ENCODE measurements at places on chromosomes 4 and X.
A peak's percentile ranks its signal among the peaks of the same experiment; 100 is the strongest.

DNA sequence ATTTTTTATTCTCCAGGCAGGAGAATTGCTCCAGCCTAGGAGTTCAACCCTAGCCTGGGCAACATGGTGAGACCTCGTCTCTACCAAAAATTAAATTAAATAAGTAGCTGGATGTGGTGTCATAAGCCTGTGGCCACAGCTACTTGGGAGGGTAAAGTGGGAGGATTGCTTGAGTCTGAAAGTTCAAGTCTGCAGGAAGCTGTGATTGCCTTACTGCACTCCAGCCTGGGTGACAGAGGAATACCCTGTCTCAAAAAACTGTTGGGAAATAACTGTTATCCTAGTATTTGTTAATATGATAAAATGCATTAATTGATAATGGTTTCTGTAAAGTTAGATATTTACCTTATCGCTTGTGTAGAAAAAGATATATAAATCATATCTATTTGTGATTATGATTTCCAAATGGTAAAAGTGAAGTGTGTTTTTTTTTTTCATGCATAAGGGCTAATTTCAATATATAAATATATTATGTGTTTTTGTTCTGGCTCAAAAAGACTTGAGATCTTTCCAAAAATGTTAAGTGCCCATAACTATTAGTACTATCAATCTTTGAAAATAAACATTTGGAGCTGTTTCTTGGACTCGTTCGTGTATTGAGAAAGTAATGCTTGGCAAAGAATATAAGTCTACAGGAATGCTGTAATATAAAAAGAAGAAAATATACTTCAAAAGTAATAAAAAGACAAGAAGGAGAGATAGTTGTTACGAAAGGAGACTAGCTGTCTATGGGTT, 396.6 kb downstream of the ADGRL3 start:
- no peak for DNase-seq
- no peak overlapping the region for H3K27ac ChIP-seq
- no peak overlapping the region for H3K4me3 ChIP-seq
- no peaks in the 10 kb centered on the region for H3K27me3 ChIP-seq

GRCh38 chrX:110001740-110002299, 1.1 kb upstream of the TMEM164 start:
- DNase-seq, result no peak
- peak overlapping the region; percentile 92 for H3K4me3 ChIP-seq
- no peaks in the 10 kb centered on the region for H3K36me3 ChIP-seq
- H3K27me3 ChIP-seq, result no peaks in the 10 kb centered on the region
- peaks cover 31% of the 10 kb centered on the region for H3K4me1 ChIP-seq

DNA sequence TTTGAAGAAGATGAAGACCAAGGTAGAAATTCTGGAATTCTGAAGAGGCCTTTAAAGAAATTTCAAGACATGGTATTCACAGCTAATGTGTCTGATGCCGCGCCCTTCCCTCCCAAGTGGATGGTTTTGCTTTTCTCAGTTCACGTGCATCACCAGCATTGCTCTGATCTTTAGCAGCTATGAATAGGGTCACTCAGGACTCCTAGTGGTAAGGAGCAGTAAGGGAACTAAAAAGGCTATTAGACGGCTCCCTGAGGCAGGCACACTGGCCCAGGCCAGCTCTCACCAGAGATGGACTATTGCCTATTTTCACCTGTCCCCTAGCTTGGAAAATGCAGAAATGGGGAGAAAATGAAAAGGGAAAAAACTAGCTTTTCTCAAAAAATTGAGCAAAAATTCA, 447.5 kb upstream of the RASGEF1B start:
- no peaks in the 10 kb centered on the region for H3K36me3 ChIP-seq
- no peaks in the 10 kb centered on the region for H3K4me1 ChIP-seq
- no peak overlapping the region for H3K27ac ChIP-seq
- DNase-seq, result peak; percentile 22
- H3K27me3 ChIP-seq, result peaks cover 6% of the 10 kb centered on the region

DNA sequence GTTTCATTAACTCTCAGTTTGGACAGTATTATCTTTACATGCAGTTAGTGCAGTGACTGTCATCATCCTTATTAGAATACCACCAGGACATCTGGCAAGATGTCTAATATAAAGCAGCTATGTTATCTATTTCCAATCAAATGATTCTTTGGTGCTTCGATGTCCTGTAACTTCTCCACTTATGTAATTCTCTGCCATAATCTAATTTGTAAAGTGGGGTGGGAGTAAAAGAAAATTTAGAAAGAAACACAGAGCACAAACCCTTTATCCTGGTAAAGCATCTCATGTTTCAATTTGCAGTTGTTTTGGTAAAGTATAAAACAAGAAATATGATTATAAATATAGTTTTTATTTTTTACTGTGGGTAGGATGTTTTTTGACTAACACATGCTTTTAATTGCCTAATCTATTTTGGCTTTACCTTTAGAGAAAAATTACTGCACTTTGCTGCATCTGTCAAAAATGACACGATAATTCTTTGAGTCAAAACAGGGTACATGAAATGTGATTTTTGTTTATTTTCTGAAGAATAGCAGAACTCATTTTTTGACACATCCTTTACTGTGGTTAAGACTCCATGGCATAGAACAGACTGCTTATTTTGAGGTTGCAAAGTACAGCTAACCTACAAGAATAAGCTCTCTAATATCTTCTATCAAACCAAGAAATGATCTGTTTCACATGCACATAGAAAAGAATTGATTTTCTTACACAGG, 382.9 kb downstream of the RPA4 start:
- H3K27ac ChIP-seq, result no peak overlapping the region
- no peak overlapping the region for H3K4me3 ChIP-seq
- H3K4me1 ChIP-seq, result no peaks in the 10 kb centered on the region
- no peak for DNase-seq
- H3K36me3 ChIP-seq, result no peaks in the 10 kb centered on the region

Data from PC-3 (cell line).